ENCODE measurements at places on chromosomes 6 and 20.

DNA sequence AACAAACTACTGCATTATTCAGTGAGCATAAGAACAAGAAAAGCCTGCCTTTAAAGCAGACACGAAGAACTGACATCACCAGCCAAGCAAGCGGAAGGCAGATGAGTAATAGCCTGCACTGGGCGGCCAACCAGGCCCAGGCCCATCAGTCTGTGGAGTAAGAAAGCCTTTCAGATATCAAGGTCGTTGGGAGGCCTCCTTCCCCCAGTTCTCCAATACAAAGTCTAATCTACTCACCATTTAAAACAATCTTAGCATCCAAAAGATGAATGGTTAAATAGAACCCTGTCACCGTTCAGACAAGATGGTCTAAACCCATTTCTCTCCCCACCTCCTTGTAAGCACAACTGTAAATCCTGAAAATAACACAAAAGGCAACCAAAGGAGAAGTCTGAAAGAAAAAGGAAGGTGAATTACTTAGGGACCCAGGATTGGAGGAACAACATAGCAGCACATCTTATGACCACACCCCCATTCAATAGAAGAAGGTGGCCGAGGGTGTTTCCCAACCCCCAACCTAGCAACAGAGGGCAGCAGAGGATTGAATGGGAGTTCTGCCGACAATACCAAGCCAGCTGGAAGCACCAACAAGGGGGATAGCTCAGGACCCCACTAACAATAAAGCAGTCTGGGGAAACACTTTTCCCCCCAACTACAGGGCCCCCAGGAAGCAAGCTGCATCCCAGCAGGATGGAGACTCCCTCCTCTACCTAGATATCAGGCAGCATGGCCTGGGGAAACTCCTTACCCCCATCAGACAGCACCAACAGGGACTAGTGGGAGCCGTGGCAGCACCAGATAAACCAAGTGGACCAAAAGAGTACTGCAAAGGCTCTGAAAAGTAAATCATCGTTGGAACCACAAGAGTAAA, 67.9 kb downstream of the ZHX3 start:
- DNase-seq: no peak

- DNase-seq: no peak
Observed at GRCh38 chr20:16497896-16498295, 75.4 kb downstream of the KIF16B start.

- no peak for DNase-seq
Observed at GRCh38 chr20:46672543-46673148, 16.6 kb downstream of the TP53RK start.

GRCh38 chr6:42316981-42317380, 99.3 kb upstream of the MRPS10 start:
- no peak for DNase-seq

GRCh38 chr20:61753316-61753942, 312.3 kb downstream of the TAF4 start:
- no peak for DNase-seq

DNA sequence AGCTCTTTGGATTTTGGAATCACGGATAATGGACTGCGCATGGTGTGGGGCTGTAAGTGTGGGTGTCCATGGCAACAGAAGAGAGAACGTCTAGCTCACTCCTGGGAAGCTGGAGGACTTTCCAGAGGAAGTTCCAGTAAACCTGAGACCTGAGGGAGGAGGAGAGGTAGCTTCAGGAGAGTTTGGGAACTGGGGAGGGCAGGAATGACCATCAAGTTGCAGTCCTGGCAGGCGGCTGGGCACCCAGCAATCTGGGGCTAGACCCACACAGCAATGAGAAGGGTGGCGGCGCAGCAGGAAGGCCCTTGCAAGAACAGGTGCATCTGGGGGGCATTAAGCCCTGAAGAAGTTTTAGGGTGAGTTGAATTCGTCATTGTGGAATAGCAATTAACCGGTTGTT, 95.9 kb downstream of the FOXC1 start:
- DNase-seq: no peak

- DNase-seq: no peak
Observed at GRCh38 chr20:25135031-25135430, 53.1 kb upstream of the VSX1 start.

GRCh38 chr20:48846516-48847492, 19.0 kb upstream of the PREX1 start:
- no peak for DNase-seq

GRCh38 chr6:158769234-158769770, 49.9 kb downstream of the EZR start:
- no peak for DNase-seq

GRCh38 chr6:149275621-149276020, 41.9 kb upstream of the TAB2 start:
- DNase-seq: no peak

DNA sequence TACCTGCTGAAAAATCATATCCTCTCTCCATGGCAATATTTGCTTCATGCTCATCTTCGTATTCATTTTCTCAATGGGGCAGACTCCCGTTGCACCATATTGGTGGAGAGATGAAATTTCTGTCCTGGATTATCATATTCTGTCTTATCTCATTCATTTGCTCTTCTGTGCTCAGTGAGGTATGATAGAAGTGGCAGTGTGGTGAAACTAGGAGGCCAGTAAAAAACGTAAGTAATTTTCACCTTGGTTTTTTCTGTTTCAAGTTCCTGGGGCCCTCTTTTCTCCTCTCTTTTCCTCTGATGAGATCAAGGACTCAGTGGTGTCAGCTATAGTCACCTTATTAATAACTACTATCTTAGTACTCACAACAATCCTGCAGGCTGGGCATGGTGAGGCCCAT, 182.5 kb upstream of the HDAC2 start:
- no peak for DNase-seq

DNA sequence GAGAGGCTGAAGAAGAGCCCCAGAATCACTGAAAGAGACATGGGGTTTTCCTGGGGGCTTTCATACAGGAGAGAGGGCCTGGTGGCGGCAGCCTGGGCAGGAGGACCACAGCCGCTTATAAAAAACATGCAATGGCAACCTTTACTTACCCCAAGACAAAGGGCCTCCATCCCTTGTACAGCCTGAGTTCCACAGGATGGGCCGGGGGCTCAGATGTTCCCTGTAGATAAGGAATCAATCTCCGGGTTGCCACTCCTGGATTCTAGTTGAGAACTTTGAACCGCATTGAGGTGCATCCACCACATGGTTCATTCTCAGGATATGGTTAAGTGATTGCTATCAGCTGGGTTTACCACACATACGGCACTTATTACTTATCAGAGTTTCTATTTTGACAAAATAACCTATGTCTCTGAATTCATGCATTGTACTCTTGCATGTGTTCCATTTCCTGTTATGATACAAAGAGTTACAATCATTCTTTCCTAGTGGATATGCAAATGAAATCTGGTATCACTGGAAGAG, 677.6 kb downstream of the KIF16B start:
- DNase-seq: no peak

- no peak for DNase-seq
Observed at GRCh38 chr6:99467509-99468106, 42.5 kb upstream of the PNISR start.

DNA sequence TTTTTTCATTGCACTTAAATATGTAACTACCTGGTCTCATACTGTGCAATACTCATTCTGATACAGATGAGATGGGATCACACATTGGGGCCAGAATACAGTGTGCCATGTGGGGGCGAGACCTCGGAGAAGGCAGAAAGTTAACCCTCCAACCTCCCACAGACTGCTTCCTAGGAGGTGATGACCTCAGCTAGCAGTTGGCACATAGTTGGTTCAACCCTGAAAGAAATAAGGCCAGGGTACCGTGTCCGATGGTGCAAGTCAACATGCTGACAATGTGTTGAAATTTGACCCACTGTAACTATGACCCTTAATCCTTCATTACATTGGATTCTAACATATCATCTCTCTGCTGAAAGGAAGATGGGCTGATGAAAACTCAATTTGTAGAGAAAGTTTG, 61.9 kb downstream of the GJA10 start:
- DNase-seq: no peak

- DNase-seq: no peak
Observed at GRCh38 chr20:9488063-9488462, 26.3 kb upstream of the LAMP5 start.

GRCh38 chr6:31559958-31560696, 12.0 kb upstream of the LTA start:
- no peak for DNase-seq

- no peak for DNase-seq
Observed at GRCh38 chr6:162379757-162380409, 347.7 kb downstream of the PRKN start.

- no peak for DNase-seq
Observed at GRCh38 chr20:836190-836589, 2.7 kb downstream of the FAM110A start.

GRCh38 chr6:170113141-170113540, 177.7 kb downstream of the DLL1 start:
- DNase-seq: no peak

DNA sequence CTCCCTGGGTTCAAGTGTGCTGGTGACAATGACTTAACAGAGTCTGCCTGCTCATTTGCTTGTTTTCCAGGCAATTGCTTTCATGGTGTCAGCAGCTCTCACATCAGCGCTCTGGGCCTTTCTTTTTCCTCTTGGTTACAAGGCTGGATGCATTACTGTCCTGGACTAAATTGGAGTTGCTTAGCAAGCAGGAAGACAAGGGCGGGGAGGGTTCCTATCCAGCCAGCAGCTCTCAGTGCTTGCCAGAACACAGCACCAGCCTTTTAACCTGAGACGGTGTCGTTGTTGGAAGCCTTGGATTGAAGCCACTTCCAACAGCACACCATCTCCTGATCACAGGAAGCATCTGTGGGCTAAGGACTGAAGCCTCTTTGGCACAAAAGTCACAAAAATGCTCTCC, 606.9 kb downstream of the CDH26 start:
- DNase-seq: no peak

GRCh38 chr6:53095270-53095669, 30.1 kb downstream of the FBXO9 start:
- DNase-seq: no peak

Measured in stimulated activated CD8-positive, alpha-beta memory T cell treated with anti-CD3 and anti-CD28 coated beads, Interleukin-4, amount 100 ng/mL, for 4 hours (primary cell).